AML-193 (cell line): ENCODE measurements at places on chromosomes 5 and 9.

- DNase-seq: no peak
Observed at GRCh38 chr5:55569513-55569865, 34.7 kb upstream of the PLPP1 start.

DNA sequence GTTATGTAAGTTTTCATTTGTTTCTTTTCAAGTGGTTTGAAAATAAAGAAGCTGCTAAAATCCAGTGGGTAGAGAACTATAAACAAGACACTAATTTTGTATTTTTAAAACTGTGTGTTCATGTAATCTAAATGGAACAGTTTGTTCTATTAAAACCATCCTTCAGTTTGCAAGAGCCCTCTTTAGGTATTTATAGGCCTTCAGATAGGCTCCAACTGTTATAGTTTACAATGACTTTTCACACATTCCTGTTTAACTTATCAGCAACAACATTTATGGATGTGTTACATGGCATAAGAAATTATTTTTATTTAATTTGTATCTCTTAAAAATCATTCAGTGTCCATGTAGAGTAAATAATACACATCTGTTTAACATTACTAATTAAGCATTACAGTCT, 126.7 kb upstream of the SLCO6A1 start:
- DNase-seq: no peak

- peak; percentile 31 for DNase-seq
Observed at GRCh38 chr5:135395451-135395850, 3.6 kb downstream of the MACROH2A1 start.

DNA sequence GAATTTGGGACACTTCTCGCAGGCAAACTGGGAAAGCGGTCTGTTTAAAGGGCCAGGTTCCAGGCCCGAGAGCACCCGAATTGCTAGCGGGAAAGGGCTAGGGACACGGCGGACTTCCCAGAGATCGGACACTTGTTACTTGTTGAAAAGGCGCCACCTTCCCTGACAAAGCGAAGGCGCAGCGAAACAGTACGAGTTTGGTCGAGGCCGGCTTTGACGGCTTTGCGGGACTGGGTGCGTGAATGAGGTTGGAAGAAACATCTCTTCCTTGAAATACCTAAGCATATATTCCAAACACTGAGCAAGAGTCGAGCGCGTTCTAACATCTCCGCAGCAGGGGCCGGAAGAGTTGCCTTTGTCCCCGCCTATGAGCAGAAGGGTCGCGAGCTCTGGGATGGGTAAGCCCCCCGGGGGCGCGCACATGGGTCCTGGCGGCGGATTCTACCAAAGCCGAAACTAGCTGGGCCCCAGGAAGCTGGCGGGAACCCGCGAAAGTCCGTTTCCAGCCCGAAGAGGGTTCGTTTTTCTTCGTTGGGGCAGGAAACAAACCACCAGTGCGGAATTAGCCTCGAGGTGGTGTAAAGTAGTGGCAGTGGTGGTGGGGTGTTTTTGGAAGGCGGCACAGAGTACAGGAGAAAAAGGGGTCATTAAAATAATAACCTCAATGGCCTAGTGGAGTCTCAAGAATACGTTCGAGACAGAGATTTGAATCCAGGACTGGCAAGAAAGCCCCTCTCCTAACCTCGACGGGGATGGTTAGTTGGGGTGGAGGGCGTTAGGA, 1.5 kb downstream of the GDNF start:
- no peak for DNase-seq
